ENCODE measurements at places on chromosomes 2 and 18.

- DNase-seq: no peak
Observed at GRCh38 chr2:188659656-188660406, 314.3 kb upstream of the COL3A1 start.

GRCh38 chr2:221969087-221969829, 329.5 kb downstream of the PAX3 start:
- no peak for DNase-seq

GRCh38 chr18:55338978-55339650, 248.9 kb downstream of the TCF4 start:
- DNase-seq: no peak

DNA sequence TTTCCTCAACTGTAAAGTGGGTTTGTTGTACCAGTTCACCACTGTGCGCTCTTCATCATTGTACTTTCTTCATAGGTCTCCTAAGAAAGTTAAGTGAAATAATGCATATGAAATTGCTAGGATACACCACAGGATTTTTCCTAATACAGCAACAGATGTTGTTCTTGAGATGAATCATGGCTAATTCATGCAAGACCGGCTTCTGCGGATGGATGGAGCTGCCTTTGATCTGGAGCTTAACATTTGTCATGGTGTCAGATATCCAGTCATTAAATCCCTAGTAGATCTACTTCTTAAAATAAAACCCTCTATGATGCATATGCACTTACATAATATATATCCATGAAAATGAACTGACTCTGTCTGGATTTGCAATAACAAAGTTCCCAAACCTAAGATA, 114.1 kb downstream of the COL6A3 start:
- no peak for DNase-seq

GRCh38 chr2:110725370-110725769, 7.0 kb upstream of the ACOXL start:
- DNase-seq: no peak

- DNase-seq: no peak
Observed at GRCh38 chr2:106232638-106233349, 38.7 kb upstream of the UXS1 start.

DNA sequence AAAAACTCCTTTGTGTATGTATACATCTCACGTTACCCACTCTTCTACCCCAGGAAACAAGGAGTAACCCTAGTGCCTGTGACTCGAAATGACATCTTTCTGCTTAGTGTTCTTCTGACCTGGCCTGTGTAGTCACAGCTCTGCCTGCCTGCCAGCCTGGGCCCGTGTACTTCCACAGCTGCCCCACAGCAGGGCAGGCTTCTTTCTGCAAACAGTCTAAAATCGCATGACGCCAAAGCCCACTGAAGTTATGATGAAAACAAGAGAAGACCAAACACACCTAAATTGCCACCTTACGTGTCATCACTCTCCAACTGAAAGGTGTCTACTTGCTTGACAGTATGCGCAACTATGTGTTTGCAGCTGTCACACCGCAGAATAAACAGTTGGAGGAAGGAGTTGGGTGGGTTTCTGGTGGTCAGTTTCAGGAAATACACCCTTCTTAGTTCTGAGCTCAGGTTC, 1.5 kb downstream of the GAREM1 start:
- DNase-seq: no peak

GRCh38 chr2:105935063-105935462, 190.4 kb downstream of the NCK2 start:
- DNase-seq: no peak

DNA sequence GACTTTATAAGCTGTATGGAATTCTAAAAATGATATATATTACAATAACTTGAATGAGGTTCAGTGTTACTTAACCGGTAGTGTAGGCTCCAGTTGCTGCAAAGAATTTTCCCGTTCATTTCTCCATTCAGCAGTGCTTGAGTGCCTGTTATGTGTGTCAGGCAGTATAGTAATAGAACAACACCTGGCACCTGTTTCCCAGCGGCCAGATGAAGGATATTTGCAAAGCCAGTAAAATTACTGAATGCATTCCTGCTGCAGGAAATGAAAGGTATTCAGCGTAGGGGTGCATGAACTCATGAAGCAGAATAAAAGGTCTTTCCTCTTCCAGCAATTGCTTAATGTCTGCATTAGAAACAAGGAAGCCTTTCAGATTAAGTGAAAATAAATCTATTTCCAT, 18.8 kb downstream of the YPEL5 start:
- no peak for DNase-seq

GRCh38 chr18:46190667-46191066, 86.5 kb downstream of the HAUS1 start:
- DNase-seq: no peak

DNA sequence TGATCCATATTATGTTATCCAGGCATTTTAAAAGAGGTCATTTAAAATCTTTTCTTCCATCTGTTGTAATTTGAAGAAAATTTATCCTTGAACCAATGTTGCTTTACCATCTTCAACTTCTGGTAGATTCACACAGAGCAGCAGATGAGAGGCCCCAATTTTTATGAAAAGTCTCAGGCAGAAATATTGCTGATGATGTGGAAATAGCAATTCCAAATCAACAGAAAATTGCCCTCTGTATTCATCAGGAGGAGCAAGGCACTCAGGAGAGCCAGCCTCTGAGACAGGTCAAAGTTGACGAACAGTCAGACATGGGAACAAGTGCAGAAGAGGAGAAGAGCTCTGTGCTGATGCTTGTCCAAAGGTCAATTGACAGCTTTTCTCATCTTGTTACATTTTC, 444.9 kb downstream of the NCKAP5 start:
- no peak for DNase-seq

DNA sequence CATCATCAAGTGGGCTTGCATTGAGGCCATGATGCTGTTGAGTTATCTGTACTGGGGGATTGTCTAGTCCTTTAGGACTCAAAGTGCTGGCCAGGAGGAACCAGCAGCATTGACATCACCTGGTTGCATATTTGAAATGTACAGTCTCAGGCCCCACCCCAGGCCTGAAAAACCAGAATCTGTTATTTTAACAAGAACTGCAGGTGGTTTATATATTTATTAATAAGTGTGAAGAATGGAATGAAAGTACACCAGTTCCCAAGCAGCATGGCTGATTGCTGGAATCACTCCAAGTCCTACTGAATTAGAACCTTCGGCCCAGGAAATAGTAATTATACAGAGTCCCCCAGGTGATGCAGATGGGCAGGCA, 2.8 kb downstream of the IL1F10 start:
- DNase-seq: no peak

- no peak for DNase-seq
Observed at GRCh38 chr2:106037262-106037661, 156.8 kb downstream of the UXS1 start.

DNA sequence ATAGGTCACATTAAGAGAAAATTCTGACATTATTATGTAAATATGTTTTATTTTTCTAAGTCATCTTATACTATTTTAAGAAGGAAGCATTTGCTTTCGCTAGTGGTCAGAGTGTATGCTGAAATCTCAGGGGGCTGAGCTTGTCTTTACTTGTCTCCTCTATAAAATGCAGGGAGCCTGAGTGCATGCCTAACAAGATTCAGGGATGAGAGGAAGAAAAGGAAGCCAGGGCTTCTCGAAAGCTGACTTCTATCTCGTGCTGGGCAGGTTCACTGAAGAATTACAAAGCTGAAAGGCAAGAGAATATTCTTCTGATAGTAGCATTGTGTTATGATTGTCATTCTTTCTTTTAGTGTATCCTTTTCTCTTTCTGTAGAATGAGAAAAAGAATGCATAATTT, 467.4 kb downstream of the SOX11 start:
- DNase-seq: no peak

GRCh38 chr2:13021470-13021957, 304.8 kb downstream of the TRIB2 start:
- DNase-seq: no peak

DNA sequence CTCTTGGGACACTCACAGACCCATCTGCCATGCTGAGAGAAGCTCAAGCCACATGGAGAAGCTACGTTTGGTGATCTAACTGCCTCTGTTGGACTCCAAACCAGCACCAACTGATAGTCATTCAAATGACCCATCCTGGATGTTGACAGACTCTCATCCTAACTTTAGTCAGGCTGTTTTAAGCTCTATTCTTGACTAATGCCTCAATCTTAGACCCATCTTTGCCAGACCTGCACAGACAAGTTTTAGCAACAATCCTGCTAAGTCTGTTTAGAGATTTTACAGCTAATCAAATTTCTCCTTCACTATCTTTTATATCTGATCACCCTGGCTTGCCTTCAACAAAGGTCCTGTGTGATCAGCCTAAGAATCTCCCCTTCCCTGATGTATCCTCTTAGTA, 245.1 kb downstream of the SCG2 start:
- DNase-seq: no peak

DNA sequence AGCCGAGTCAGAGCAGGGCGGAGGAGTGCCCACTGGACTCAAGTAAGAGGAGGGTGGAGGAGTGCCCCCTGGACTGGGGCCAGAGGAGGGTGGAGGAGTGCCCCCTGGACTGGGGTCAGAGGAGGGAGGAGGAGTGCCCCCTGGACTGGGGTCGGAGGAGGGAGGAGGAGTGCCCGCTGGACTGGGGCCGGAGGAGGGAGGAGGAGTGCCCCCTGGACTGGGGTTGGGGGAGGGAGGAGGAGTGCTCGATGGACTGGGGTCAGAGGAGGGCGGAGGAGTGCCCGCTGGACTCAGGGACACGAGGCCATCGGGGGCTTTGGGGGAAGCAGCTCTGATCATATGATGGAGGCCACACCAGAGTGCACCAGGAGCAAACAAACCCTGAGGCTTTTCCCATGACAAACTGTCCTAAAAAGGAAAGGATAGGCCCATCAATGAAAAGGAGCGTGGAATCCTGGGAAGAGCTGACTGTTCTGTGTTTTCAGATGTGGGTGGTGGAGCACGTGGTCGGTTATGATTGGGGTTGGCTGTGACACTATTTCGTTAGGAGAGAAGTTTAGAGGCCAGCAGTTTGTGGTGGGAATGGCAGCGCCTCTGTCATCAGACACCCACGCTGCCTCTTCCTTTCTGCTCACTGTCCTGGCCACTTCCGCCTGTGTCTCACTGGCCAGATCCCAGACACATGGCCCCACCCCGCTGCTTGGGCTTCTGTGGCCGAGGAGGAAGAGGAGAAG, 24.5 kb upstream of the HPCAL1 start:
- no peak for DNase-seq

DNA sequence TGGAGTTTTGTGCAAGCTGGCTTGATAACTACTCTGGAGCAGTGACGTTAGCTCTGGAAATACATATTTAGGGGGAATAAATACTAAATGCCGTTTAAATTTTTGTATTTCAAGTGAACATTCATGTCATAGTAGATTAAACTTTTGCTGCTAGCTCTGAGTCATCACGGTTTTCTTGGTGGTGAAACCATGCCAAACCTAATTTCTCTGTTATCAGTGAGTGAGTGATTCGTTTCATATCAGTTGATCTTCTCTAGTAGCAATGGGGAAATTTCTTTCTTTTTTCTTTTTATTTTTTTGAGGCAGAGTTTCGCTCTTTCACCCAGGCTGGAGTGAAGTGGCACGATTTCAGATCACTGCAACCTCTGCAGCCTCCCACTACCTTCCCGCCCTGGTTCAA, 211.1 kb downstream of the PTPRM start:
- no peak for DNase-seq

DNA sequence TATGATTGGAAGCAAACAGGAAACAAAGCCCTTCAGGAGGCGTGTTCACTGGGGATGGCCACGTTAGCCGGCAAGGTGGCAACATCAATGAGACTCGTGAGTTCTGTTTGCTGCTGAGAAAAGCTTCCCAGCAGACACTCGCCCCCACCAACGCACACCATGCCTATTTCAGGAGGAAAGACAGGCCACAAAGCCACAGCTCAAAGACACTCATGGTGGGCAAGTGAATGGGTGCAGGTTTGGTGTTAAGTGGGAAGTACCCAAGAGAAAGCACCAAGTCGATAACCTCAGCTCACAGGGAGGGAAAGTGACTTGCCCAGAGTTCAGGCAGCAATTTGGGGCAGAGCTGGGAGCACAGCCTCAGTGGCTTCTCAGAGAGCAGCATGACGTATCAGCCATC, 10.5 kb upstream of the MTERF4 start:
- DNase-seq: no peak

- DNase-seq: no peak
Observed at GRCh38 chr2:67616749-67617148, 219.6 kb downstream of the ETAA1 start.

DNA sequence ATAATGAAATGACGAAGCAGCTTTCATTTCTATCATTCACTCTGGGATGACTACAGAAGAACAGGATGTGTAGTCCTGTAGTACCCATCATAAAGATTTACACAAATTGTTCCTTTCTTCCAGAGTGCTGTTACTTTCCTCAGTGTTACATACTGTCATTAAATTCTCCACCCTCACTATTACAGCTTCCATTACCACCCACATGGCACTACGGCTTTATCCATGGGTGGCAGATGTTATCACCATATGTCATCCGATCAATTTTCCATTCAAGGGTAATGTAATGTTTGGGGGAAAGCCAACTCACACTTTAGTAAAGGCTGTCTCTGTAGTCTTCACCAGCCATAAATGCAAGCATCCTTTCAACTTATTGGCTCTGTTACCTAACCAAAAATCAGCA, 7.1 kb upstream of the CSRNP3 start:
- peak; percentile 39 for DNase-seq

GRCh38 chr2:42032224-42032620, 15.6 kb upstream of the PKDCC start:
- DNase-seq: no peak

- no peak for DNase-seq
Observed at GRCh38 chr2:176573612-176574483, 304.6 kb downstream of the MTX2 start.

GRCh38 chr2:239160226-239161143, 240.3 kb downstream of the HDAC4 start:
- no peak for DNase-seq

DNA sequence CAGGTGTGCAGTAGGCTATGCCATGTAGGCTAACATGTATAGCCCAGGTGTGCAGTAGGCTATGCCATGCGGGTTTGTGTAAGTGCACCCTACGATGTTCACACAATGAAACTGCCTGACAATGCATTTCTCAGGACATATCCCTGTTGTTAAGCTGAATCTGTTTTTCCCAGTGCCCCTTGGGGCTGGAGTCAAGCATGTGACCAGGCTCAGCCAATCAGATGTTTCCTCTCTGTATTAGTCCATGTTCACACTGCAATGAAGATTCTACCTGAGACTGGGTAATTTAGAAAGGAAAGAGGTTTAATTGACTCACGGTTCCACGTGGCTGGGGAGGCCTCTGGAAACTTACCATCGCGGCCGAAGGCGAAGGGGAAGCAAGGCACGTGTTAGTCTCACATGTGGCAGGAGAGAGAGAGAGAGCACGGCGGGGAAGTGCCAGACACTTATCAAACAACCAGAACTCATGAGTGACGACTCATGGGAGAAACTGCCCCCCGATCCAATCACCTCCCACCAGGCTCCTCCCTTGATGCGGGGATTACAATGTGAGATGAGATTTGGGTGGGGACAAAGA, 24.2 kb downstream of the ITM2C start:
- no peak for DNase-seq

DNA sequence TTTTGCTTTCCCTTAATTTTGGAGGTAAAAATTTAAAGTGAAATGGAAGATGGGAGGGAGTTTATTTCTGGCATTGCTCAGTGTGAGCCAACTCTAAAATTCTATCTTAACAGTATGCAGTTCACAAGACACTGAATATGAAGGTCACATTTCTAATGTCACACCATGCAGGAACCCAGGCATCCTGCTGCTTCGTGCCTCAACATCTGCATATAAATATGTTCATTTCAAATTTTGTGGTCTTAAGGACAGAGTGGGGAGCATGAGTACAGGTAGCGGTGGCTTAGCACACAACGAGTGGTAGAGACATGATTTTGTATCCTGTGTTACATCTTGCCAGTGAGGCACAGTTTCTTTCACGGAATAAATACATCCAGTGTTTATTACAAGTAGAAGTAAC, 102.4 kb downstream of the ARL4C start:
- DNase-seq: no peak
